ENCODE measurements at places on chromosomes 6 and 20.

DNA sequence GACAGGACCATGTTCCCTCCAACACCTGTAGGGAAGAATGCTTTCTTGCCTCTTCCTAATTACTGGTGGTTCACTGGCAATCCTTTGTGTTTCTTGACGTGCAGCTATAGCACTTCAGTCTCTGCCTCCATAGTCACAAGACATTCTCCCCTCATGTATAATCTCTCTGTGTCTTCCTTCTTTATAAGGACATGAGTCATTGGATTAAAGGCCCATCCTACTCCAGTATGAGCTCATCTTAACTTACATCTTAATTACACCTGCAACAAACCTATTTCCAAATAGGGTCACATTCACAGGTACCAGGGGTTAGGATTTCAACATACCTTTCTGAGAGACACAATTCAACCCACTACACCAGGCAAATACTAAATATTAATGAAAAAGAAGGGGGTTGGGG is 213.6 kb downstream of the RNGTT start:
- no peak for DNase-seq

- DNase-seq = no peak
Observed at GRCh38 chr20:38272961-38273360, 12.4 kb upstream of the KIAA1755 start.

DNA sequence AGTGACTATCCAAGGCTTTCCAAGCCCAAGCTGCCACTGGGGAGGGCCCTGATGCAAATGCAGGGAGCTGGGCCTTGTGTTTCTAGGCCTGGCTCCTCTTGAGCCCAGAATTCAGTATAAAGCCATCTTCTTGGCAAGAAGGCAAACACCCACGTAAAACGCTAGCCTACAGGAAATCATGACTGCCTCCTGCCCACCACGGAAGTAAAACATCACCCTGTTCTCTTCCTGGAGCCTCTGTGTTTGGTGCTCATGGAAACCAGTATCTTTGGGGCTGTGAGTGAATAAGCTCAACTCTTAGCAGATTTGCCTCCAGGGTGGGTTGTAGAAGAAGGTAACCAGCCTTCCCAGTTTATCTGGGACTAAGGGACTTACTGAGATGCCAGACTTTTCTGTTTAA is 271.0 kb downstream of the ZNF217 start:
- DNase-seq = peak; percentile 27

DNA sequence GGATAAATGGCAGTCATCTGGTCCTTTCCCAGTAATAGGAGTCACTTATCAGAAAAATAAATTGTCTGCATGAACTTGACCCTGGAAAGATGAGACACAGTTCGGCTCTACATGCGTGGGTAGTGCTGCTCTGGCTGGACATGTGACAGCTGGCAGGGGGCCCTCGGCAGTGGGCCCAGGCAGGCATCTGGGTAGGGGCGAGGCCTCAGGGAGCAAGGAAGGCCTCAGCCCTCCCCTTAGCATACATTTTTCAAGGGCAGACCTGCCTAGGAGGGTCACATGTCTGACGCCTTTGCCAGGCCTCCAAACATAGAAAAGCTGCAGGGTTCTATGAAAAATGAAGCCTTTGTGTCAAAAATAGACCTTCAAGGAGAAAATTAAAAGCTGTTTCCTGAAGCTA is 12.8 kb upstream of the ILRUN start:
- no peak for DNase-seq

- DNase-seq = no peak
Observed at GRCh38 chr20:52859156-52859876, 112.8 kb upstream of the TSHZ2 start.
